ENCODE measurements at places on chromosomes 1 and 21.

- DNase-seq = peak; percentile 89
Observed at GRCh38 chr1:201383647-201384405, 6.3 kb upstream of the TNNT2 start.

DNA sequence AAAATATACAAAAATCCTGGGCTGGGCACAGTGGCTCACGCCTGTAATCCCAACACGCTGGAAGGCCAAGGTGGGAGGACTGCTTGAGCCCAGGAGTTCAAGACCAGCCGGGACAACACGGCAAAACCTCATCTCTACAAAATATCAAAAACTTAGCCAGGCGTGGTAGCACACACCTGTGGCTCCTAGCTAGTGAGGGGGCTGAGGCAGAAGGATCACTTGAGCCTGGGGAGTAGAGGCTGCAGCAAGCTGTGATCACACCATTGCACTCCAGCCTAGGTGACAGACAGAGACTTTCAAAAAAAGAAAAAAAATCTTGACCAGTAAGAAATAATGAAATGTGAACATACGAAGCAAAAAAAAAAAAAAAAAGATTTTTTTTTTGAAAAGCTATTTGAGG lies 52.1 kb downstream of the ARID4B start:
- no peak for DNase-seq

DNA sequence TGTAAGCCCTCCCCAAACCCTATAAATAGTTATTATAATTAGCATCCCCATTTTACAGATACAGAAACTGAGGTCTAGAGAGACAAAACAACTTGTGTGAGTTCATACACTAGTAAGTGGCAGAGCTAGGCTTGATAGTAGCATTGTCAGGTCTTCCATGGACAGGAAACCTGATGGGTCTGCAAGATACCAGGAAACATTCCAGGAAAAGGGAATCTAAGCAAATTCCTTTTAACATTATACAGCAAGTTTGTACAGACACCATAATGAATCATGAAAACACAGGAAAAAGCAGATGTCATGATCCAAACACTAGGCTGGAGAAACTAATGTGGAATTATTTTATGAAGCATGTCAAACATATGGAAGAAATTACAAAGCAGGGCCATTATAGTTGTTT lies 89.1 kb upstream of the KCNK2 start:
- DNase-seq = no peak

DNA sequence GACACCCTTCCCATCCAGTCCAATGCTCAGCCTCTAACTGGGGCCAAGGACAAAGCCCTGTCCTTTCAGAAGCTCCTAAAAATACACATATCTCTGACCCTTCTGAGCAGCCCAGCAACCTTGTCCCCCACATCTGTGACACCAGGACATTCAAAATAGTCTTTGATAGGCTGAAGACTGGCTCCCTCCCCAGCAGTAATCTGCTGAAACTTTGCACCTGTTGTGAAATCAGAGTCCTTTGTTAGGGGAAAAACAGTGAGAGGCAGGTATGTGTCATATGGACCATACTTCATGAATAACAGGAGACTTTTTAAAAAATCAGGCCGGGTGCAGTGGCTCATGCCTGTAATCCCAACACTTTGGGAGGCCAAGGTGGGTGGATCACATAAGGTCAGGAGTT lies 82.4 kb upstream of the VAMP3 start:
- DNase-seq = no peak

DNA sequence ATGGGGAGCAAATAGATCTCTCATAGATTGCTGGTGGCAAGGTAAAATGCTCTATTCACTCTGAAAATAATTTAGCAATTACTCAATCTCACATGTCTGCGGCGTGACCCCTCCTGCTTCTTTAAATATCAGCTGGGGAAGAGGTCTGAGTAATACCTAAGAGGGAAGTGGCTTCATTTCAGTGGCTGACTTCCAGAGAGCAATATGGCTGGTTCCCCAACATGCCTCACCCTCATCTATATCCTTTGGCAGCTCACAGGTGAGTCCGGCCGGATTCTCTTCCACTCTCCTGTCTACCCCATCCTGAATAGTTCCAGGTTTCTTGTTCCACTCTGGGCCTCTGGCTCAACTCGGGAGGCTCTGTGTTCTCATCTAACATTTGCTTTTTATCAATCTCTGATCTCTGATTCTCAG lies at the start of gene SLAMF7:
SLAMF7 (plus strand) TSS at position 150 of the 414 bp plus-strand sequence; CDS start at position 205, 55 bp downstream.
- no peak for DNase-seq

DNA sequence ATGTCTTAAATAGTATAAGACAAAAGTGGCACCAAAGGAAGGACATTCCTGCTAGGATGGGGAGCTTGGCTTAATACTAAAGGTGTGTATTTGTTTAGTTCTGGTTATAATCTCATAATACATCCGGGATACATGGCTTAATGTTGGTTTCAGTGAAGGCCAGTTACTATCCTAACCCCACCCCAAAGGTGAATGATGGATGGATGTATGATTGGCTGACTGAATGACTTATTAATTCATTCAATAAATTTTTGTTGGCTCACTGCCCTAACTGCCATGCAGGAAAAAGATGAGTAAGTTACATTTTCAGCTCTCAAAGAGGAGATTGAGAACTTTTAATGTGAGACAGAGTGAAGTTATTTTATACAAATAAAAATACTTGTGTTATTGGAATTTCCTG lies 52.2 kb downstream of the PHACTR4 start:
- no peak for DNase-seq

GRCh38 chr1:179230721-179231120 lies 1.2 kb upstream of the ABL2 start:
- DNase-seq = no peak

DNA sequence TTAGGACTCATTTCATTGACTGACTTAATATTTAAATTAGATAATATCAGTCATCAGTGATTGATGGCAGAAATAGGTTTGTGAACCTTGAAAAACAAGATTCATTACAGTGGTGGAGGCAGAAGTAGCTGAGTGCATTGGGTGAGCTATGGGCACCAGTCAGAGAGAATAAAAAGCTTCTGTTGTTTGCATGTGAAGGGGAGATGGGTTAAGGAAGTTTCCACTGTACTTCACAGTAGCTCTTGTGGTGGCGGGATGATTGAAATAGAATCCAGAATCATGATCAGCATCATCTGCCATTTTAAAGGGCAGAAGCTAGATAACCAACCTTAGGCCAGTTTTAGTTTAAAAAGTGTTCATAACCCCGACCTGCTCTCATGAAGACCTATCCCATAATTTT lies 66.2 kb downstream of the DTL start:
- DNase-seq = no peak

DNA sequence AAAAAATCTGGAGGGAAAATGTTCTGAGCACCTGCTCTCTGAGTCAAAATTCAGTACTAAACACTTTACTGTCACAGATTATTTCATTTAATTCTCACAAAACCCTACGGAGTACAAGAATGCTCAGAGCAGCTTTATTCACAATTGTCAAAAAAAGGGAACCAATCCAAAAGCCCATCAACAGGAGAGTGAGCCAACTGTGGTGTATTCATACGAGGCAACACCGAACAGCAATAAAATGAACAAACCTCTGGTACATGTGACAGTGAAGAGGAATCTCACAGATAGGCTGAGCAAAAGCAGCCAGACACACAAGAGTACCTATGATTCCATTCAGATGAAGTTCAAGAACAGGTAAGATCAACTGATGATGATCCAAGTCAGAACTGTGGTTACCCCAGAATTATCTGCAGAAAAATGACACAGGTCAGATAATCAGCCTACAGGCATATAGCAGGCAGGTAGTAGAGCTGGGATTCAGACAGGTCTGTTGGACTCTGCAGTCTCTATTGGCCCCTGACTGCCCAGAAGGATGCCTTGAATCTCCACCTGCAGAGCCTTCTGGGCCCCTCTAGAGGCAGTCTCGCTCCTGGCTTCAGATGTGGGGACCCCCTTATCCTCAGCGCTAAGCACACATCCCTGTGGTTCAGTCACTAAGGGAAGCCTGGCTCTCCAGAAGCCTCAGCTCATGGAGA lies 19.2 kb downstream of the SLC9A1 start:
- DNase-seq = no peak

GRCh38 chr1:160741092-160741501 lies 2.0 kb downstream of the SLAMF7 start:
- DNase-seq = no peak

- no peak for DNase-seq
Observed at GRCh38 chr1:41917835-41918449, 780 bp downstream of the HIVEP3 start.

- DNase-seq = no peak
Observed at GRCh38 chr1:43902058-43902831, 31.4 kb upstream of the ARTN start.

DNA sequence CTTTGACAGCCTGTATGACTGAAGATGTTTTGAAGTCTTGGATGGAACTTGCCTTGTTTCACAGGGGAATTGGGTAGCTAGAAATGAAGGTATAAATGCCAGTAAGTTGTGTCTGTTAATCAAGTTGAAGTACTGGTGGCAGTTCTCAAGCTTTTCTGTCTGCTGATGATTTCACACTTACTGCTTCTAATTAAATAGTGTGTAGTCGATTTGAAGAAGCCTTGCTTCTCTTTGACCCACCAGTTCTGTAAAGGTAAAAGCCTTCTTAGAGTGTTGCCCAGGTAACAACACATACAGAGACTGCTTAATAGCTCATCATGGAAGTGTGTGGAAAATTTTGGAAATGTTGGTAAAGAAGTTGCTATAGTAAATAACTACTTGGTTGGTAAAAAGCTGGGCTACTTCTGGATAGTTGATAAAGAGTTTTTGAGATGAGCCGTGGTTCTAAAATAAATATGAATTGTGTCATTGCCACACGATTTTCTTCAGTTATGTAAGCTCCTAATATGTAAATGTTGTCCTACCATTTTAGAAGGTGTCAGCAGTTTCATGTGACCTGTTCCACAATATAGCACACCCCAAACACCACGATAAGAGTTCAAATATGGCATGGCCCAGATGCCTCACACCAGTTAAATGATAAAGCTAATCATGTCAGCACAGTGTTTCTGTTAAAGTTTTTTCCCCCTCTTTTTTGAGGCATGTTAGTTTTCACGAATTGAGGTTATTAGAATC lies 7.4 kb downstream of the RABGAP1L start:
- no peak for DNase-seq

GRCh38 chr1:156676820-156677615 lies at the start of gene NES:
TSS of gene NES (minus strand) at chr1:156677407. CDS start at chr1:156677264, 143 bp downstream.
- peak; percentile 13 for DNase-seq

GRCh38 chr1:8396083-8396785 lies 78.3 kb downstream of the SLC45A1 start:
- peak; percentile 69 for DNase-seq
